ENCODE measurements at places on chromosomes 2 and 18.

DNA sequence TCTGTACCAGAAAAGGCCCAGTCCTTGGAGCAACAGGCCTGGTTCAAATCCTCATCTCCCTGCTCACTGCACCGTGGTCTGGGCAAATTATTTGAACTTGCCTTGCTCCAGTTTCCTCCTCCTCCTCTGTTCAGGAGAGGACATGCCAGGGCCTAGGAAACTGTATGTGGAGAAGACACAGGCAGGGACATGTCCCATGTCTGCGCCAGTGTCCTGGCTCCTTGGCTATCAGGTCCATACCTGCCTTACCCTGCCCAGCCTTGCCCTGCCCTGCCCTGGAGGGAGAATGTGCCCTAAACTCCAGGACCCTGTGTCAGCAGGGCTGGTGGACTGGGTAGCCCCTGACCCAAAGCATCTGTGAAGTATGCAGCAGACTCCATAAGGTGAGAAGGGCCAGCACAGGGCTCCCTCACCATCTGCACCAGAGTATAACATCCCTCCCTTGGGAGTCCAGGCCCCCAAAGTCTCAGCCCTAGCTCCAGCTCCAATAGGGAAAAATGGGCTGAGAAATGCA, 165.3 kb downstream of the GALNT1 start:
- DNase-seq, result no peak

DNA sequence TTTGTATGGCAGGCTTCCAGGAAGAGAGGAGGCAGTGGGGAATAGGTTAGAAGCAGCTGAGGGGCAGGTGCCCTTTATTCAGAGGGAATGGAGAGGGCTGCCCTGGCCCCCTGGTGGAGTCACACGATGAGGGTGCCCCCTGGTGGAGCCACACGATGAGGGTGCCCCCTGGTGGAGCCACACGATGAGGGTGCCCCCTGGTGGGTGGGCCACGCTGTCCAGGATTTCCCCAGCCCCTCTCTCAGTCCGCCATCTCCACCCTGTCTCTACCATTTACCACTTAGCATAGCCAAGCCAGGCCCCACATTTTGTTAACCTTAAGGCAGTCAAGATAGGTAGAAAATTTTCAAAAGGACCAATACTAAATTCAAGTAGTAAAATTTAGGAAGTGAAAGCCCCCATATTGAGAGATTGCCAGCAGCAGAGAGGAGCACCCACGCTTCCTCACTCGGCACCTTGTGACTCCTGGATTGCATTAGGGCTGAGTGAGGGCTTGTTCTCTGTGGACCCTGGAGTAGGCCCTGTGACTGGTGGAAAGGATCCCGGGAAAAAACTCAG, 10.4 kb upstream of the FAM228A start:
- DNase-seq, result peak; percentile 37

GRCh38 chr18:74126684-74127655, 20.7 kb downstream of the FBXO15 start:
- no peak for DNase-seq

- DNase-seq, result peak; percentile 57
These were observed 34.5 kb downstream of the ADCYAP1 start for GRCh38 chr18:939166-939565.

DNA sequence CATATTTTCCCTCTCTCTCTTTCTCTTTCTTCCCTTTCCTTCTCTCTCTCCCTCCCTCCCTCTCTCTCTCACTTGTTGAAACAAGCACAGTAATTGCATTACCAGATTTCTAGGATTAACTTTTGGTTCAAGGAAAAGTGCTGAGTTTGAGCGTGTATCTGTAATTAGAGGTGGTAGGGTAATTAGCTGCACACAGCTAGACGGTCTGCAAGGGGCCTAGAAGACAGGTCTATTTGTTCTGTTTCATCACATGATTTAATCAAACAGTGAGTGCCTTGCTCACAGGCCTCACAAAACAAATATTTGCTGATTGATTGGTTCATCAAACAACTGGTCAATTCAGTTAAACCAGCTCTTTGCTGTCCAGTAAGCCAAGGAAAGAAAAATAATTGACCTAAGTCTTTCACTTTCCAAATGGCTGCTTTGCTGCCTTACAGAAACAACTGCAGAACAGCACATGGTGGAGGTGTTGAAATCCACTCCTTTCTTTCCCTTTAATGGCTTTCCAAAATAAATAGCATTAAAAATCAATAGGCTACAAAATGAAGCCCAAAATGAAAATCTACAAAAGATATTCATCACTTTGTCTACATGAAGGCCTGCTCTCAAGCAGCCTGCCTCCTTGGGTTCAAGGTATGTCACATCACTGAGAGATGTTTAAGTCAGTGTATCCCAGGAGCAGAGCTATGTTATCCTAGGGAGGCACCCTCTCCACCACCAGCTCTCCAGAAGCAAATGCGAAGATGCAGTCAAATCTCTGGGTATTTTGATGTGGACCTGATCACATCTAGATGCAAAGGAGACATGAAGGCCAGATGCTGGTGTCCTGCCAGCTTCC, 264.4 kb upstream of the SIX2 start:
- DNase-seq, result no peak

GRCh38 chr2:237806334-237806733, 7.8 kb downstream of the RBM44 start:
- no peak for DNase-seq

DNA sequence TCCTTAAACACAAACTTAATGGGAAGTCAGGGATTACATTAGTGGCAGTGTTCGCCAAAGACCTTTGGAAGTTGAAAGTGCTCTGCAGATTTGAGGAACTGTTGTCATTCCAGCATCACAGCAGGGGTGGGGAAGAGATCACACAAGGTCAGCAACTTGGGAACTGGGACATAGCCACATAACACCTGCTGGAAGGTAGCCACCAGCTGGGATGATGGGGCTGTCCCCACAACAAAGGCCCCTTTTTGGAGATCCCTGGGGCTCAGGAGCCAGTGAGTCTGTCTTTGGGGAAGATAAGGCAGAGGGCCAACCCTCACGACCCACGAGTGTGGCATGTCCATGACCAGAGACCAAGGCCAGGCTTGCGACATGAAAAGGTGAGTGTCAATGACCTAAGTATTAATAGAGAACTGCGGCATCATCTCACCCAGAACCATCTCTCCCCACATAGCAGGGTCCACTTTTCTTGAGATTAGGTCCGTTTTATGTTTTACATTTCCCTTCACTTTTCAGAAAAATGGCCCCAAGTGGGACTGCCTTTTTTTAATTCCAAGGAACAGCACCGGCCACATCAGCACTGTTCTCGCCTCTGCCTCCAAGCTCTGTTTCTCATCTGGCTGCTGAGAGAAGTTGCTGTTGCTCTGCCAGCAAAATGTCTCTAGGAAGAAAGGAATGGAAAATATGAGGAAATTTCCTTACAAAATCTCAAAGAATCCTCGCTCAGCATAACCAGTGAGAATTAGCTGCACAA, 106.9 kb downstream of the GFPT1 start:
- no peak for DNase-seq

DNA sequence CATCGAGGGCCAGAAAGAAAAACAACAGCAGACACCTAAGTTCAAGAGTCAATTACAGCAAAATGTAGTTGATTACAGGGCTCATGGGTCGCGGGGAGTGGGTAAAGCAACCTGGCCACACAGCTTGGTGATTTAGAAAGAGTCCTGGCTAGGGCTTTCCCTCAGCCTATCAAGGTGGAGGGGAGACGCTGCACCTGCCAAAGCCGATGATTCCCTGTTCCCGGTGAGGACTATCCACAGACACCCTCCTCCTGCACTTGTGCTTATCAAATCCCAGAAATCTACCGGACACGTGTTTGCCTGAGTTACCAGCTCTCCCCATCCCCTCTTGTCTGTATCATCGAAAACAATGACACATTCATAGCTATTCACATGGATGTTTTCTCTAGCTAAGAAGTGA, 7.0 kb upstream of the SOX11 start:
- no peak for DNase-seq

DNA sequence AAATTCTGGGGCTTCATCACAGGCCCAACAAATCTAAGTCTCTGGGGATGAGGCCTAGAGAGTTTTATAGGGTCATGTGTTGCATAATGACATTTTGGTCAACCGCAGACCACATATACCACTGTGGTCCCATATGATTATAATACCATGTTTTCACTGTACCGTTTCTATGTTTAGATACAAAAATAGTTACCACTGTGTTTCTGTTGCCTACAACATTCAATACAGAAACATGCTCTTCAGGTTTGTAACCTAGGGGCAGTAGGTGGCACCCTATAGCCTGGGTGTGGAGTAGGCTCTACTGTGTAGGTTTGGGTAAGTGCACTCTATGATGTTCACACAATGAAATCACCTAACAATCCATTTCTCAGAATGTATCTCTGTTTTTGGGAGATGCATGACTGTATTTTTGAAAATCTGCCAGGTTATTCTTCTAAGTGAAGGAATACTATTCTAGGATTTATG, 485.2 kb downstream of the PTPRM start:
- no peak for DNase-seq

- DNase-seq, result no peak
These were observed 28.7 kb downstream of the IKZF2 start for GRCh38 chr2:213122725-213123124.

GRCh38 chr2:105144152-105144940, 97.2 kb upstream of the GPR45 start:
- no peak for DNase-seq

DNA sequence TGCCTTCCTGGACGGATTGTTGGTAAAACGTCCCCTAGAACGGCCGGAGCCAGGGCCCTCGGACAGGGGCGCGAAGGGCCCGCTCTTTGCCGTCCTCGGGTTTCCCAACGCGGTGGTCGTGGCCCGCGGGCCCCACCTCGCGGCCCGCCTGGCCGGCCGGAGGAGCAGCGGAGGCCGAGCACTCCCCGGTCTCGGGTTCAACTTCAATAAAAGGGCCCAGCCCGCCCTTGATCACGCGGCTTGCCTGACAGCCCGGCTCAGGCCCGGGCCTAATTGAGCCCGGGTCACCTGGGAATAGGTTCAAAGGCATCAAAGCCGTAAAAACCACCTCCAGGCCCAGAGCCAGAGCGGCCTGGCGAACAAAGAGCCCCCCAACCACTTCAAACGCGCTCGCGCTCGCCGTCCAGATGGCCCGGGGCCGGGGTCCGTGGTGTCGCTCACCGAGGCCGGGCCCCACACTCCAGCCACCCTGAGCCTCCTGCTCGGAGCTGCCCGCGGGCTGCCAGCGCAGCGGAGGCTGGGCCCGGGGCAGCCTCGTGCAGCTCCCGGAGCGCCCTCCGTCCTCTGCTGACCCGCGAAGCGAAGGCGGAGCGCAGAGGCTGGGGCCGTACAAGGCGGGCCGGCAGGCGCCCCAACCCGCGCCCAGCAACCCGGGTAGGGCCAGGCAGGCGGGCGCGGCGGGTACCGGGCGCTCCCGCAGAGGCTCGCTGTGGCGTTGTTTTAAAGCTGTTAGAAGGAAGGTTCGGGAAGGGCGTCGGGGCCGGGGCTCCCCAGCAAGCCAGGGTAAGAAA, 1.1 kb upstream of the TWIST2 start:
- DNase-seq, result peak; percentile 62

- DNase-seq, result no peak
These were observed 161.6 kb downstream of the CSRNP3 start for GRCh38 chr2:165631089-165631488.

DNA sequence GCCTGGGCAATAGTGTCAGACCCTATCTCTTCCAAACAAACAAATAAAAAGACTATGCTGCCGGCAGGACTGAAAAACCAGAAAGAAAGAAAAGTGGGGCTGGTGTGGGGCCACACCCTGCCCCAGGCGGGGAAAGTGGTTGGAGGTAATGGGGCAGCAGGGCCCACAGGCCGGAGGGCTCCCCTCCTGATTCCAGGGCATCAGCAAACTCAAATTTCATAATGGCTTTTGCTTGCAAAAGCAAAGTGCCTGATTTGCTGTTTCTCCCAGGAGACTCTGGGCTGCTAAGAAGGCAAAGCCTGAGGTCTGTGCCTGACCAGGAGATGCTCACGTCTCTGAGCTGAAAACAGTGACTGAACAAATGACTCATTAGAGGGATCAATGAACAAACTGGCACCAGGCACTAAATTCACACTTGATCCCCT, 121.9 kb downstream of the HDAC4 start:
- peak; percentile 57 for DNase-seq

- DNase-seq, result no peak
These were observed 27.9 kb upstream of the SOX11 start for GRCh38 chr2:5664278-5664681.

DNA sequence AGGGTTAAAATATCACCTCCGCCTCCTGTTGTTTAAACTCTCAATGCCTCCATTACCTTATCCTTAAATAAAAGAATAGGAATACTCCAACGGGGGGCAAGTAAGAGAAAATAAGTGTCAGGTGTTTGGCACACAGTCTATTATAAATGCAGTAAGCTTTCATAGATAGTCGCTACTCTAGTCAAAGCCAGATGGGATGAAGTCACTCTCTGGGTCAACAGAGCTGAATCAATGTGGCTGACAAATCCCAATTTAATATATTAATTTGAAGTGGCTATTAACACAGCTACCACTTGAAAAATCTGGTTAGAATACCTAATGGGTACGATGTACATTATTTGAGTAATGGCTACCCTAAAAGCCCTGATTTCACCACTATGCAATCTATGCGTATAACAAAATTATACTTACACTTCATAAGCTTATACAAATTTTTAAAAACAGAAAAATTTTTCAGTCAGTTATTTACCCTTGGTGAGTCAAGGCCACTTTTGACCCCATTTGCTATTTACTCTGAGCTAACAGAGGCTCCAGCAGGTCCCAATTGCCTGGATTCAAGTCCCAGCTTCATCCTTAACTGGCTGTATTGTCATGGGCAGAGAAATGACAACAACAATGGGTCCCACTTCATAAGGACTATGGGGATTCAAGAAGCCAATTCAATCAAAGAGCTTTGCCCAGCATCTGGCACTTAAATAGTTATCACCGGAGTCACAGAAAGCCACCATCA, 167.5 kb upstream of the PID1 start:
- DNase-seq, result no peak

DNA sequence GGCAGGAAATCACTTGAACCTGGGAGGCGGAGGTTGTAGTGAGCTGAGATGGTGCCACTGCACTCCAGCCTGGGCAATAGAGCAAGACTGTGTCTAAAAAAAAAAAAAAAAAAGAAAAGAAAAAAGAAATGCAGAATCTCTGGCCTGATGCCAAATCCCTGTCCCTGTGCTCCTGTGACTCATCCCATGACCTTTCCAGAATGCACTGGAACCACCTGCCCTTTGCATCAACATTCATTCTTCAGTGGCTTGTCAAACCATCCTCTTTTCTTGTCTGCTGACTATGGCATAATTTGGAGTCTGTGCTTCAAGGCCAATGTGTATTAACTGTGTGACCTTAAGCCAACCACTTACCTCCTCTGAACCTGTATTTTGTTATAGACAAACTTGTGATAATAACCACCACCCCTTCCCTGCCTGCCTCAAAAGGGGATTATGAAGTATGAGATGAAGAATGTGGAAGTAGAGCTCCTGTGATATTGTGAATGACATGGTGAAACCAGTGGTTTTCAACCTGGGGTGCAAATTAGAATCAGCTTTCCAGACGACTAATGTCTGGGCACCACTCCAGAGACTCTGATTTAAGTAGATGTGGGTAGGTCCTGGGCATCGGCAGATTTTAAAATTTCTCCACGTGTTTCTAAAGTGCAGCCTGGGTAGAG, 189.3 kb downstream of the CLIP4 start:
- peak; percentile 26 for DNase-seq

GRCh38 chr18:80200932-80201672, 46.2 kb downstream of the PARD6G start:
- no peak for DNase-seq

- DNase-seq, result no peak
These were observed 60.1 kb downstream of the KCNF1 start for GRCh38 chr2:10971888-10972260.
